Stimulated activated CD4-positive, alpha-beta T cell treated with anti-CD3 and anti-CD28 coated beads, Interleukin-12 subunit alpha, Interleukin-12 subunit beta, amount 100 ng/mL, for 24 hours (primary cell): ENCODE measurements at places on chromosomes 16 and 17.

GRCh38 chr16:64240586-64240985 lies 881.3 kb downstream of the CDH11 start:
- no peak for DNase-seq

- no peak for DNase-seq
Observed at GRCh38 chr17:9676820-9677310, 31.5 kb downstream of the USP43 start.

- DNase-seq: no peak
Observed at GRCh38 chr16:69093974-69094373, 11.5 kb upstream of the HAS3 start.

- DNase-seq: no peak
Observed at GRCh38 chr17:66734186-66734943, 100.6 kb upstream of the CACNG5 start.

DNA sequence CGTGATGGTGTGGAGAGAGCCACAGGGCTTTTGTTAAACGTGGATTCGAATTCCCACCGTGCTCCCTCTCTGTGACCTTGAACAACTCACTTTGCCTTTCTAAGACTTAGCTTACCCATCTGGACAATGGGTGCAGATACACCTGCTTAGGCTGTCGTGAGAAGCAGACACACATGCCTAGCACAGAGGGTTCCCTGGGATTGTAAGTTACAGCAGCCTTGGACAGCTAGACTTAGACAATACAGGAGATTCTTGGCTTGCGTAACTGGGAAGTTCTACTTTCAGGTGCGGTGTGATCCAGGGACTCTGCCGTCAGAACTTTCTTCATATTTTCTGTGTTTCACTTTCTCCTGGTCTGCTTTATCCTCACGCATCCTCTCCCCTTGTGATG lies 127.0 kb downstream of the ABCC1 start:
- DNase-seq: no peak

- no peak for DNase-seq
Observed at GRCh38 chr16:26569793-26570192, 496.9 kb upstream of the C16orf82 start.

DNA sequence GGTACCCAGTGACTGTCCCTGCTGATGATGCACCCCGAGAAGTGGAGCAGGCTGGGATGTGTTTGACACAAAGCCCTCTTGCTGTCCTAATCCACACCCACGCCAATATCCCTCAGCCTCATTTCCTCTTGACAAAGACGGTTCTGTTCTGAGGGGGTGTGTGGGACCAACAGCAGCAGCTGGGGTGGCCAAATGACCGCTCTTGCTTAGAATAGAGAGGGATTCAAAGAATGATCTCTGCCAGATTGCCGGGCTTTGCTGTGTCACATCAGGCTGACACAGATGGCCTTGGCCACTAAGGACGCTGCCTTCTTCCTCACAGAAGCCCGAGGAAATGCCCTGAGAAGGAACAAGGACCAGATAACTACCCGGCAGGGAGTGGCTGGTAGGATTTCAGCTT lies 250.7 kb downstream of the NTN1 start:
- DNase-seq: no peak

GRCh38 chr16:10581507-10581906 lies 1.1 kb upstream of the EMP2 start:
- no peak for DNase-seq
